Placental pericyte (primary cell): ENCODE measurements at places on chromosomes 13 and 19. TPM values are rescaled to one million over a fixed set of nuclear protein-coding genes. Genes with fewer than 3 reads are reported as not detected.

The INTS6 gene
- 40.9 and 50.0 TPM in 2 replicates for total RNA-seq

The HNRNPA1L2 gene
- 2.1 and 5.0 TPM in 2 replicates for total RNA-seq

The GNG7 gene
- 0.44 TPM in 1 of 2 replicates, not detected in the other for total RNA-seq

The USP12 gene
- total RNA-seq: 13.3 and 36.2 TPM in 2 replicates

The ACP7 gene
- not detected in 2 replicates for total RNA-seq

The PABPC3 gene
- under 0.01 TPM in 1 of 2 replicates, not detected in the other for total RNA-seq

The SBSN gene
- 0.14 TPM in 1 of 2 replicates, not detected in the other for total RNA-seq

The EBI3 gene
- 1.3 and 1.7 TPM in 2 replicates for total RNA-seq

The GPR183 gene
- total RNA-seq: 0.22 and 13.2 TPM in 2 replicates

The OR7C1 gene
- not detected in 2 replicates for total RNA-seq

The NTF4 gene
- total RNA-seq: not detected in 2 replicates

The SYT5 gene
- under 0.01 TPM in 1 of 2 replicates, not detected in the other for total RNA-seq

The ADGRE3 gene
- total RNA-seq: 0.14 TPM in 1 of 2 replicates, not detected in the other

The PROSER3 gene
- 10.9 and 17.6 TPM in 2 replicates for total RNA-seq

The ERICH4 gene
- not detected in 2 replicates for total RNA-seq

The RGCC gene
- 0.88 and 45.8 TPM in 2 replicates for total RNA-seq

The KLK6 gene
- total RNA-seq: not detected in 2 replicates

The KCNN1 gene
- total RNA-seq: not detected in 2 replicates

The KLF12 gene
- total RNA-seq: 0.66 and 6.4 TPM in 2 replicates

The FAM124A gene
- total RNA-seq: 0.22 and 1.4 TPM in 2 replicates

The LILRB1 gene
- not detected in 2 replicates for total RNA-seq

The TEX26 gene
- not detected in 2 replicates for total RNA-seq
